ENCODE measurements at places on chromosomes 5 and 9. TPM values are rescaled to one million over a fixed set of nuclear protein-coding genes. Genes with fewer than 3 reads are reported as not detected.

PCDHB16 gene
- 0.14 TPM for total RNA-seq

RLN2 gene
- total RNA-seq: 1.3 TPM

IDNK gene
- 11.5 TPM for total RNA-seq

PLPPR1 gene
- total RNA-seq: not detected

GABBR2 gene
- 0.19 TPM for total RNA-seq

MEF2C gene
- 0.42 TPM for total RNA-seq
